ENCODE measurements at places on chromosomes 7 and 10.

GRCh38 chr10:102394801-102395399 lies 605 bp upstream of the NFKB2 start:
- DNase-seq: no peak
- no peaks in the 10 kb centered on the region for H3K27me3 ChIP-seq
- H3K36me3 ChIP-seq: peaks cover 27% of the 10 kb centered on the region
- peak overlapping the region; percentile 97 for H3K27ac ChIP-seq
- peaks cover 63% of the 10 kb centered on the region for H3K4me1 ChIP-seq
- peak overlapping the region; percentile 64 for H3K4me3 ChIP-seq

DNA sequence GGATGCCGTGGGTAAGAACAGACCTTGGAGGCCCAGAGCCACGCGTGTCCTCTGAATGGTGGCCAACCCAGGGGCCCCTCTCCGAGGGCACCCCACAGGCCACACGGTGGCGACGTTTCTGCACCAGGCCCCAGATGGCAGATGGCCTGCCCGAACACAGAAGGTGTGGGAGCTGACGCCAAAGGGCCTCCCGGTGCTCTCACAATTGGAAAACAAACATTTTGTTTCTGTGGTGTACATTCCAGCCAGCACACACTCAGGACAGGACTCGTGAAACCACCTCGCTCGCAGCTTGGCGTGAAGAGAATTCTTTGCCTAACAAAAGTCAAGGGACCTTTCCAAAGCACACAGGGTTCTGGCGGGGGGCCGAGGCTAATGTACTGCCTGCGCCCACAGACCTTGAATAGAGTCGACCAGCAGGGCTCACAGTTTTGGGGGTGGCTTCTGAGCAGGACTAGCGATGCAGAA lies 112.1 kb downstream of the FAM53B start:
- peaks cover 16% of the 10 kb centered on the region for H3K36me3 ChIP-seq
- H3K27ac ChIP-seq: no peak overlapping the region
- H3K27me3 ChIP-seq: no peaks in the 10 kb centered on the region
- DNase-seq: peak; percentile 36
- H3K4me1 ChIP-seq: peaks cover 74% of the 10 kb centered on the region

- no peaks in the 10 kb centered on the region for H3K36me3 ChIP-seq
- H3K27me3 ChIP-seq: peaks cover 3% of the 10 kb centered on the region
- no peak overlapping the region for H3K27ac ChIP-seq
- DNase-seq: no peak
These were observed 7.4 kb downstream of the EGFR start for GRCh38 chr7:55026086-55026790.

GRCh38 chr7:127950233-127950935 lies 80.9 kb downstream of the LRRC4 start:
- no peak overlapping the region for H3K27ac ChIP-seq
- H3K4me1 ChIP-seq: no peaks in the 10 kb centered on the region
- DNase-seq: no peak
- no peak overlapping the region for H3K4me3 ChIP-seq

GRCh38 chr7:138167222-138167621 lies 91.0 kb downstream of the AKR1D1 start:
- peaks cover 7% of the 10 kb centered on the region for H3K27me3 ChIP-seq
- no peaks in the 10 kb centered on the region for H3K36me3 ChIP-seq
- H3K4me3 ChIP-seq: no peak overlapping the region
- DNase-seq: no peak

- H3K4me1 ChIP-seq: peaks cover 16% of the 10 kb centered on the region
- peak; percentile 68 for DNase-seq
- peaks cover 63% of the 10 kb centered on the region for H3K36me3 ChIP-seq
These were observed 34.2 kb downstream of the CYP17A1 start for GRCh38 chr10:102802920-102803534.

DNA sequence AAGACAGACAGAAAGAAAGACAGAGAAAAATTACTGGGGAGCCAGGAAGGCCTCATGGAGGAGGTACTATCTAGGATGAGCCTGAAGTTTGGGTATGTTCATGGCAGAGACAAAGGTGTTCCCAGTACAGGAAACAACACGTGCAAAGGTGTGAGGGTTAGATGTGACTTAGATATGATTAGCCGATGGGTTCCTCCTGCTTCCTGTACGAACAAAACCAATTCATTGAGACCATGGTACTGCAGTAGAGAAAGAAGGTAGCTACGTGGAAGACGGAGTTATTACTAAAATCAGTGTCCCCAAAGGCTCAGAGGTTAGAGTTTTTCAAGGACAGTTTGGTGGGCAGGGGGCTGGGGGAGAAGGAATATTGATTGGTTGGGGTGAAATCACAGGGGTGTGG lies 55.2 kb upstream of the CHST3 start:
- no peaks in the 10 kb centered on the region for H3K4me1 ChIP-seq
- DNase-seq: no peak
- no peaks in the 10 kb centered on the region for H3K27me3 ChIP-seq
- no peaks in the 10 kb centered on the region for H3K36me3 ChIP-seq
- no peak overlapping the region for H3K27ac ChIP-seq
- no peak overlapping the region for H3K4me3 ChIP-seq

- H3K27me3 ChIP-seq: no peaks in the 10 kb centered on the region
- no peak overlapping the region for H3K27ac ChIP-seq
- H3K4me1 ChIP-seq: no peaks in the 10 kb centered on the region
- no peak overlapping the region for H3K4me3 ChIP-seq
These were observed 74.7 kb downstream of the VSTM4 start for GRCh38 chr10:49040601-49041000.

GRCh38 chr10:3734111-3734510 lies 50.9 kb downstream of the KLF6 start:
- H3K4me1 ChIP-seq: no peaks in the 10 kb centered on the region
- H3K27ac ChIP-seq: no peak overlapping the region
- H3K36me3 ChIP-seq: no peaks in the 10 kb centered on the region

GRCh38 chr10:70085975-70086613 lies 33.4 kb downstream of the MACROH2A2 start:
- H3K4me3 ChIP-seq: no peak overlapping the region
- no peaks in the 10 kb centered on the region for H3K27me3 ChIP-seq
- no peak for DNase-seq
- no peak overlapping the region for H3K27ac ChIP-seq
- no peaks in the 10 kb centered on the region for H3K36me3 ChIP-seq

DNA sequence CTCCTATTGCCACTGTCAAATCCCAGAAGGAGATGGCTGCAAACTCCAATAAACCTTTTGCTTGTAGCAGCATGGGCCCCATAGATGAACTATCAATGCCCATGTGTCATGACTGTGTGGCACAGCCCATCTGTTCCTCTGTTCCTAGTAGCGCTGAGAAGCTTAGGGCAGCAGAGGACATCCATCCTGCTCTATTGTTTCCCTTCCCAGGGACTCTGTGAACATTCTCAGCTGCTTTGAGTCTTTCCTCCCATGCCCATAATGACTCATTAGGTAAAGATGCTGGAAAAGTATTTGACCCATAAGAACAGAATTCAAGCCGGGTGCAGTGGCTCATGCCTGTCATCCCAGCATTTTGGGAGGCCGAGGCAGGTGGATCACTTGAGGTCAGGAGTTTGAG lies 28.3 kb downstream of the STMP1 start:
- DNase-seq: no peak
- no peaks in the 10 kb centered on the region for H3K36me3 ChIP-seq
- H3K4me1 ChIP-seq: no peaks in the 10 kb centered on the region
- no peak overlapping the region for H3K4me3 ChIP-seq

All from CD4-positive, alpha-beta T cell (primary cell).